ENCODE measurements at places on chromosomes 7 and 10.

DNA sequence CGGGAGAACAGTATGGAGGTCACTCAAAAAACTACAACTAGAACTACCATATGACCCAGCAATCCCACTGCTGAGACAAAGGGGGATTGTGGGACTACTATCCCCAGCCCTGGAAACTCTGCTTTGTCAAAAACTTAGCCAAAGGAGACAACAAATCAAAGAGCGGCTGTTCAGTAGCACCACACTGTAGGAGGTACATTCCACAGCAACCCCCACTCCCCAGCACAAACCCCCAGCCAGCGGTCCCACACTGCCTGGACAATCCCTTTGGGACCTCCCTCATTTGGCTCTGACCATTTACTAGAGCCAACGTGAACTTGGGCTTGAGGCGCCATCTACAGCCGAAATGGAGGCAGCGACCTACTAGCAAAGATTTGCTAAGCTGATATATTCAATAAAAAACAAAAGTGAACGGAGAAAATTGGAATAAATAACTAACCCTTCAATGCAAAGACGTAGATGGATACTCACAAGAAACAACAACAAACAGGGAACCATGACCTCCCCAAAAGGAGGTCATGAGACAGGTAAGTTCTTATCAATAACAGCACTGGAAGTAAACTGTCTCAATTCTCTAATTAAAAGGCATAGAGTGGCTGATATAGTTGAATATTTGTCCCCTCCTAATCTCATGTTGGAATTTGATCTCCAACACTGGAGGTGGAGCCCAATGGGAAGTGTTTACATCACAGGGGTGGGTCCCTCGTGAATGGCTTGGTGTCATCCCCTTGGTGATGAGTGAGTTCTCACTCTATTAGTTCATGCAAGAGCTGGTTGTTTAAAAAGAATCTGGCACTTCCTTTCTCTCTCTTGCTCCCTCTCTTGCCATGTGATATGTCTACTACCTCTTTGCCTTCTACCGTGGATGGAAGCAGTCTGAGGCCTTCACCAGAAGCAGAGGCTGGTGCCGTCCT, 119.0 kb upstream of the KCNMA1 start:
- no peak overlapping the region for H3K4me3 ChIP-seq
- H3K4me1 ChIP-seq, result no peaks in the 10 kb centered on the region
- no peaks in the 10 kb centered on the region for H3K36me3 ChIP-seq
- no peaks in the 10 kb centered on the region for H3K27me3 ChIP-seq
- no peak for DNase-seq

DNA sequence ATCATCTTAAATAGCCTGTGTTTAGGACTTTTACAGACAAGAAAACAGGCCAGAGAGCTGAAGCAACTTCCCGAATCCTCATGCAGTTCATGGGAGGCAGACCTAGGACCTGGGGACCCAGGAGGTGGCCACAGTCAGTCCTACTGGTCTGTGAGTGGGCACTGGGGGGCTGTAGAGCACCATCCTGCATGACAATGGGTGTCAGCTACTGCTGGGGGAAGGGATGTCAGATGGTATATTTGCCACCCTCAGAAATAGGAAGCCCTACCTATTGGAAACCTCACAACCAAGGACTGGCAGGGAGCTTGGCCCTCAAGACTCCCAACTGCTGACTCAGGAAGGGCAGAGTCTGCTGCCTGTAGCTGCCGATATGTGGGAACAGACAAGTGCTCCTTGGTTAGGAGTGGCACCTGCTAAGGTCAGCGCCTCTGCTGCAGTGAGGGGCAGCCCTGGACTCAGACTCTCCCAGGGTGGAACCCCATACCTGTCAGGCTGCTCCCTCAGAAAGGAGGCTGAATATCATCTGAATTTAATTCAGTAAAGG, 29.7 kb downstream of the OGDH start:
- peaks cover 9% of the 10 kb centered on the region for H3K4me1 ChIP-seq
- peak overlapping the region; percentile 97 for H3K27ac ChIP-seq
- no peak for DNase-seq
- no peak overlapping the region for H3K4me3 ChIP-seq
- H3K36me3 ChIP-seq, result no peaks in the 10 kb centered on the region

- peak overlapping the region; percentile 65 for H3K27ac ChIP-seq
- no peaks in the 10 kb centered on the region for H3K27me3 ChIP-seq
- no peaks in the 10 kb centered on the region for H3K36me3 ChIP-seq
These were observed 133.5 kb downstream of the RGS10 start for GRCh38 chr10:119408969-119409371.

DNA sequence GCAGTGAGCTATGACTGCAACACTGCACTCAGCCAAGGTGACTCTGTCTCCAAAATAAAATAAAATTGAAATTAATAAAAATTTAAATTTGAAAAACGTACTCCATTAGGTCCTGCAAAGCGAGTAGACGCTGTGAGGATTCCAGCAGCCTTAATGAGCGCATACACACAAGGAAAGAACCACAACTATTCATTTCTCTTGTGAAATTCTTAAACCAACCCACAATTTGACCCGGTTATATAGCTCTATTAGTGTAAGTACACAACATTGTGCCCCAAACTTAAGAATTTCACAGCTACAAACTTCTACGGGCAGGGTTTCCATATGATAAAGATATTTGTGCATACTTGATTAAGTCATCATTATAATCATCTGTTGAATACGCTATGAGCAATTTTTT, 84.4 kb downstream of the PARD3 start:
- H3K4me1 ChIP-seq, result peaks cover 2% of the 10 kb centered on the region
- H3K4me3 ChIP-seq, result no peak overlapping the region
- H3K27ac ChIP-seq, result no peak overlapping the region
- no peak for DNase-seq
- no peaks in the 10 kb centered on the region for H3K27me3 ChIP-seq
- no peaks in the 10 kb centered on the region for H3K36me3 ChIP-seq

DNA sequence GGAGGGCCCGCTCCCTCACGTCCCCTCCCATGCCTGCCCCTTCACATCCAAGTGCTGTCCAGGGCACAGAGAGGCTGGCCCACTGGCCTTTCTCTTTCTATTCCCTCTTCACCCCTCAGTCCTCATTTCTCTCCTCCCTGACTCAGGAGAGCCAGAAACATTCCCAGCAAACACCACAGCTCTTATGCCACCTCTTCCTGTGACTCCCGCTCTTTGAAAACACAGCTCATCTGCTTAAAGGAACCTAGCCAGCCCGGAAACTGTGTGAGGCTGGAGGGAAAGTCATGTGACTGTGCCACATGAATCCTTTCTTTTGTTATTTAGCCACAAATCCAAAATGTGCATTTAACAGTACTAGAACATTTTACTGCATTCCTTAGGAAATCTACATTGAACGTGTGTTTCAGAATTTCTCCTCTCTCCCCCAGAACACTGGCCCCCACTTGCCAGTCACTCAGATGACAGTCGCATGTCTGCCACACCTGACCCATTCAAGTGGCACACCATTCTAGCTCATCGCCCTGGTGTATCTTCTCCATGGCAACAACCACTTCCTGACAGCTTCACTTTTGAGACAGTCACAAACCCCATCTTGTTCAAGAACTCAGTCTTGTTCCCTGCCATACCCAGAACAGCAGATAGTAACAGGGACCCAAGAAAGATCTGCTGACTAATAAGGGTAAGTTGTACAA, 42.8 kb downstream of the GRB10 start:
- H3K4me3 ChIP-seq, result no peak overlapping the region
- H3K4me1 ChIP-seq, result peaks cover 28% of the 10 kb centered on the region
- no peak for DNase-seq
- peak overlapping the region; percentile 6 for H3K27ac ChIP-seq

GRCh38 chr7:103077318-103077717, 2.4 kb downstream of the ARMC10 start:
- no peaks in the 10 kb centered on the region for H3K27me3 ChIP-seq
- H3K4me1 ChIP-seq, result peaks cover 30% of the 10 kb centered on the region
- H3K4me3 ChIP-seq, result no peak overlapping the region
- no peaks in the 10 kb centered on the region for H3K36me3 ChIP-seq
- no peak overlapping the region for H3K27ac ChIP-seq
- no peak for DNase-seq

- no peaks in the 10 kb centered on the region for H3K4me1 ChIP-seq
- H3K4me3 ChIP-seq, result no peak overlapping the region
These were observed 80.7 kb downstream of the CDK6 start for GRCh38 chr7:92755680-92756079.

DNA sequence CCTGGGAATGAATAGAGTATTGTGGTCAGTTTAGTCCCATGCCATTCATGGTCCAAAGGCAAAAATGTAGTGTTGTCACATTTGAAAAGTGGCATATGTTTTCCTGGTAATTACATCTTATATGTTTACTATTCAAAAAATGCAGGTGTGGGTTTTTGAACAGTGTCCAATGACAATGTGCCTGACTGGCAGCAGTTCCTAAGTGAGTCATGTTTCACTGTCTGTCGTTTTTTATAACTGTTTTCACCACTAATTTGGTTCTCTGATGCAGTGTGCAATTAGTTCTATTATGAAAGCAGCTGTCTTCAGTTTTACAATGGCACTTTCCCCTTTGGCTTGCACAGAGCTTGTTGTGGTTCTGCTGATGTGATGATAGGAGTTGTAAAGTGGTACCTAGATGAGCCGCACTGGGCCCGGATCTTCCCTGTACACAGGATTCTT, 162.3 kb downstream of the SEM1 start:
- no peak overlapping the region for H3K4me3 ChIP-seq
- no peak for DNase-seq
- no peaks in the 10 kb centered on the region for H3K27me3 ChIP-seq
- no peaks in the 10 kb centered on the region for H3K4me1 ChIP-seq

DNA sequence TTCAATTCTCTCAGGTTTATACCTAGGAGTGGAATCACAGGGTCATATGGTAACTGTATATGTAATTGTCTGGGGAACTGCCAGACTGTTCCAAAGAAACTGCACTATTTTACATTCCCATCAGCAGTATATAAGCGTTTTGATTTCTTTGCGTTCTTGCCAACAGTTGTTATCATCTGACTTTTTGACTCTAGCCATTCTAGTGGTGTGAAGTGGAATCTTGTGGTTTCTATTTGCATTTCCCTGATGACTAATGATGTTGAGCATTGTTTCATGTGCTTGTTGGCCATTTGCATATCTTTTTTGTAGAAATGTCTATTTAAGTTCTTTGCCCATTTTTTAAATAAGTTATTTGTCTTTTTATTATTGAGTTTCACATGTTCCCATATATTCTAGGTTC, 44.3 kb upstream of the ZC3HAV1 start:
- no peak overlapping the region for H3K4me3 ChIP-seq
- no peak overlapping the region for H3K27ac ChIP-seq
- no peaks in the 10 kb centered on the region for H3K27me3 ChIP-seq

DNA sequence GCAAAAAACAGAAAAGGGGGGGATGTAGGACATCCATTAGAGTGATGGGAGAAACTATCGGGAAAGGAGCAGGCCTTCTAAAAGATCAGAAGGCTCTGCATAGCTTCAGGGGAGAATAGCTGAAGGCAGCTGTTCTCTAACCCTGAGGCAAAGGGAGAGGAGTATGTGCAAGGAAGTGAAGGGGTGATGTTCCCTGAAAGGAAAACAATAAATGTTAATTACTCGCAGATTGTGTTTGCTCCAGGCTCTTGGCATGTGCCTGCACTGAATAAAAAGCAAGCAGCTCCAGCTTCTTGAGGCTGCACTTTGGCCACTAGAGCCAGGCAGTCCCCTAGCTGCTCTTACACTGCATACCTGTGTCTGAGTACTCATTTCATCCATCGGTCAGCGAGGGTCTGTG, 14.4 kb upstream of the STARD3NL start:
- H3K4me3 ChIP-seq, result no peak overlapping the region
- H3K36me3 ChIP-seq, result no peaks in the 10 kb centered on the region
- no peak overlapping the region for H3K27ac ChIP-seq
- DNase-seq, result no peak

DNA sequence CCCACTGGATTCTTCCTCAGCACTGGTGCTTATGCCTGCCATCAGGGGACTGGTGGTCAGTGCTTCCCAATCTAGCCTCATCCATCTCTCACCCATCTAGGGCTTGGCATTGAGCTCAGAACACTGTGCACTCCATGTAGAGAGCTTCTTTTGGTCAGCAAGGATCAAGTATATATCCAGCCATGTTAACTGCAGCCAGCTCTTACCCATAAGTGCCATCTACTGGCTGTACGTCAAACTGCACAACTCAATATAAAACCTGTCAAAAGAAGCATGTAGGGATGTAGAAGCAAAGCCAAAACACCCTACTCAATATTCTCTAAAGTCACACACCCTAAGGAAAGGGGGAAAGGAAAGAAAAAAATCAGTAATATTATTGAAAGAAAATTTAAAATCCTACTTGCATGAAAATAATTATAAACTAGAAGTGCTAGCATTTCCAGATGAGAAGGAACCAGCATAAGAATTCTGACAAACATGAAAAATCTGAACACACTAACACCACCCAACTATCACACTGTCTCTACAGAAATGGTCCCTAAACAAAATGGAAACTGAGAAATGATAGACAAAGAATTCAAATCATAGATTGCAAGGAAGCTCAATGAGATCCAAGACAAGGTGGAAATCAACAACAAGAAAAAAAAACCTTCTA, 531.1 kb upstream of the STEAP1 start:
- no peaks in the 10 kb centered on the region for H3K27me3 ChIP-seq
- no peaks in the 10 kb centered on the region for H3K36me3 ChIP-seq
- H3K4me3 ChIP-seq, result no peak overlapping the region
- H3K4me1 ChIP-seq, result no peaks in the 10 kb centered on the region
- no peak for DNase-seq

DNA sequence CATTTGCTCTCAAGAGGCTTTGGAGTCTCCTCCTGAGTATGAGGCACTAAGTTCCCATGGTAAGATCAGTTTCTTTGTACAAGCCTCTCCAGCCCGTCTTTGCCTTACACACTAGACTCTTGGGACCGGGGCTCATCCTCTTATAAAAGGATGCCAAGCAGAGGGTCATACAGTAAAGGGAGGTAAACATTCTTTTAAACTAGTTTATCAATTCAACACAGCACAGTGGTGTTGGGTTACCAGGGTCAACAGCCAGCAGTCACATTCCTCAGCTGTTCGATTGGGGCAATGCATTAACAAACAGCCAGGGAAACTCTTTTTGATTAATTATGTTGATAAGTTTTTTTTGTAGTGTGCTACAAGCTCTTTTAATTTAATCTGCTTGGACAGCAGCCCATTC, 37.8 kb downstream of the HHEX start:
- DNase-seq, result no peak
- no peak overlapping the region for H3K27ac ChIP-seq
- no peaks in the 10 kb centered on the region for H3K36me3 ChIP-seq
- H3K27me3 ChIP-seq, result no peaks in the 10 kb centered on the region

- H3K27me3 ChIP-seq, result no peaks in the 10 kb centered on the region
- H3K4me3 ChIP-seq, result no peak overlapping the region
- DNase-seq, result no peak
- no peak overlapping the region for H3K27ac ChIP-seq
- peaks cover 28% of the 10 kb centered on the region for H3K4me1 ChIP-seq
- no peaks in the 10 kb centered on the region for H3K36me3 ChIP-seq
These were observed 34.8 kb downstream of the SLC25A13 start for GRCh38 chr7:96287132-96287531.

GRCh38 chr7:102125127-102125596, 161.5 kb upstream of the SH2B2 start:
- H3K36me3 ChIP-seq, result no peaks in the 10 kb centered on the region
- H3K27me3 ChIP-seq, result no peaks in the 10 kb centered on the region
- H3K4me1 ChIP-seq, result peaks cover 16% of the 10 kb centered on the region
- H3K4me3 ChIP-seq, result no peak overlapping the region
- peak; percentile 62 for DNase-seq

- H3K36me3 ChIP-seq, result no peaks in the 10 kb centered on the region
- no peak overlapping the region for H3K27ac ChIP-seq
- no peaks in the 10 kb centered on the region for H3K4me1 ChIP-seq
These were observed 62.3 kb downstream of the TFPI2 start for GRCh38 chr7:93828260-93828659.

- H3K4me3 ChIP-seq, result no peak overlapping the region
- no peaks in the 10 kb centered on the region for H3K4me1 ChIP-seq
- no peak overlapping the region for H3K27ac ChIP-seq
These were observed 83.5 kb downstream of the TSPAN12 start for GRCh38 chr7:120774481-120774880.
